HepG2 (cell line): ENCODE measurements at places on chromosomes 1 and 21. TPM values are rescaled to one million over a fixed set of nuclear protein-coding genes. Genes with fewer than 3 reads are reported as not detected.

DNA sequence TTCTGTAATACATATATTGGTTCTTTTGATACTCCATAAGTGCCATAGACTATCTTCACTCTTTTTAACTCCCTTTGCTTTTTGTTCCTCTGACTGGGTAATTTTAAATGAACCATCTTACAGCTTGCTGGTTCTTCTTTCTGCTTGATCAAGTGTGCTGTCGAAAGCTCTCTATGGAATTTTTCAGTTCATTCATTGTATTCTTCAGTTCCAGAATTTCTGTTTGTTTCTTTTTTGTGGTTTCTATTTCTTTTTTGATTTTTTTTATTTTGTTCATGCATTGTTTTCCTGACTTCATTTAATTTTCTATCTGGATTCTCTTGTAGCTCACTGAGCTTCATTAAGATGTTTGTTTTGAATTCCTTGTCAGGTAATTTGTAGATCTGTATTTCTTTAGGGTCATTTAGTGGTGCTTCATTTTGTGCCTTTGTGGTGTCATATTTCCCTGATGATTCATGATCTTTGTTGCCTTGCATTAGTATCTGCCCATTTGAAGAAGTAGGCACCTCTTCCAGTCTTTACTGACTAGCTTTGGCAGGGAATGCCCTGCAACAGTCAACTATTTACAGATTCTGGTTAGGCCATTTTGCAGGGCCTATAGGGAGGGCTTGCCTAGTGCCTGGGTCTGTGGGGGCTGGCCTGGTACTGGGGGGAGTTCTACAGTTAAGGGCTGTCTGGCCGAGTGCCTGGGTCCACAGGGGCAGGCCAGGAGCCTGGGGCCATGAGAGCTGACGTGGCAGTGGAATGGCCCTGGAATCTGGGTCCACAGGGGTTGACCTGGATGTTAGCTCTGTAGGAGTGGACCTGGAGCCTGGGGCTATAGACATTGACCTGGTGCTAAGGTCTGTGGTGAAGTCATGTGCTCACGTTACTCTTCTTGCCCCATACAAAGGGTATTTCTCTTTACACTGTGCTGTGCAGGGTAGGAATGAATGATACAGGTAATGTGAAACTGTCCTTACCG, 89.7 kb downstream of the MAGI3 start:
- no peak overlapping the region for H3K4me3 ChIP-seq
- no peak overlapping the region for H3K27ac ChIP-seq
- no peak for DNase-seq
- peaks cover 18% of the 10 kb centered on the region for H3K4me1 ChIP-seq
- no peaks in the 10 kb centered on the region for H3K27me3 ChIP-seq

- no peak for DNase-seq
- H3K27ac ChIP-seq: no peak overlapping the region
- peak overlapping the region; percentile 94 for H3K4me3 ChIP-seq
- H3K27me3 ChIP-seq: peaks cover 5% of the 10 kb centered on the region; the same call in 2 of the 3 replicates
- peaks cover 25% of the 10 kb centered on the region for H3K4me1 ChIP-seq
These were observed 1.2 kb downstream of the SCNM1 start for GRCh38 chr1:151167116-151167515.

DNA sequence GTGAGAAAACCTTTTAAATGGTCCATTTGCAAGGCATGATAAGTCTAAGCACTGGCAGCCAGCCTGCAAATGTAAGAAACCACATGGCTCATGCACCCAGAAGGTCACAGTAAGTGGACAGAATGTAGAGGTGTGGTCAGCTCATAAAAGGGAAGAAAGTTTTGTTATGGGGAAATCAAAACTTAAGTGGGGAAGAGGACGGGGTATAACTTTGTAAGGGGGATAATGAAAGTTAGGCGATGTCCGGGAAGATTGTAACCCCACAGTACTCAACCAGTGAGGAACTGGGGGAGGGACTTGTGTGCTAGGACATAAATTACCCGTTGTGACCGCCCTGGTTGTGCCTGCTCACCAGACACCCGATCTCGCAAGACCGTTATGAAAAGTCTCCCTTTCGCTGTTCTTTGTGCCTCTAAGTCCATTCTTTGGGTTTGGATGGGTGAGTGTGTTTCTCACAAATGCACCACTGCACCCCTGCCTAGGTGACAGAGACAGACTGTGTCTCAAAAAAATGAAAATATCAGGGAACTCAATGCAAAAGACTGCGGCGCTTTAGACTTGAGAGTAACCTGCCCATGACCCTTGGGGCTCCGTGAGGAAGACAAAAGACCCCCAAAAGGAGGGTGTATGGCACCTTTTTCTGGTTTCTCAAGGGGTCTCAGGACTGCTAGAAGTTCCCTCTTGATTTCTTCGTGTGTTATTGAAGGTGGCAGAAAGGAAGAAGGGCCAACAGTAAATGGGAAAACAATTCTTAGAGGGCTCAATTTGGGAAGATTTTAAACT, 28.6 kb upstream of the ZNF496 start:
- H3K27ac ChIP-seq: no peak overlapping the region
- no peak overlapping the region for H3K4me3 ChIP-seq
- no peak for DNase-seq
- H3K4me1 ChIP-seq: no peaks in the 10 kb centered on the region

DNA sequence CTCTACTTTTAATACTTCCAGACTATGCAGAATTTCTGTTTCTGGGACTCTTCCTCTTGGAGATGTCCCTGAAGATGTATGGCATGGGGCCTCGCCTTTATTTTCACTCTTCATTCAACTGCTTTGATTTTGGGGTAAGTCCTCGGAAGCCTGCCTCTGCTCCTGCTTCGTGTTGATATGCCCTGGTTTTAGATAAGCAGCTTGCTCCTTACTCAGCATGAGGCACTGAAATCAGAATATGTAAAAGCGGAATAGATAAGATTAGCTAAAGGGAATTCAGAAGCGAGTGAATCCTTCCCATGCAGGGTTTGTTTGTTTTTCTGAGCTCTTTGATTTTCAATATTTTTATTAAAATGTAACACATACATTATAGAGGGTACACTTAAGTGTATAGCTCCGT, 234.7 kb downstream of the CACNA1E start:
- DNase-seq: no peak
- H3K4me1 ChIP-seq: no peaks in the 10 kb centered on the region
- no peaks in the 10 kb centered on the region for H3K27me3 ChIP-seq
- H3K4me3 ChIP-seq: no peak overlapping the region

DNA sequence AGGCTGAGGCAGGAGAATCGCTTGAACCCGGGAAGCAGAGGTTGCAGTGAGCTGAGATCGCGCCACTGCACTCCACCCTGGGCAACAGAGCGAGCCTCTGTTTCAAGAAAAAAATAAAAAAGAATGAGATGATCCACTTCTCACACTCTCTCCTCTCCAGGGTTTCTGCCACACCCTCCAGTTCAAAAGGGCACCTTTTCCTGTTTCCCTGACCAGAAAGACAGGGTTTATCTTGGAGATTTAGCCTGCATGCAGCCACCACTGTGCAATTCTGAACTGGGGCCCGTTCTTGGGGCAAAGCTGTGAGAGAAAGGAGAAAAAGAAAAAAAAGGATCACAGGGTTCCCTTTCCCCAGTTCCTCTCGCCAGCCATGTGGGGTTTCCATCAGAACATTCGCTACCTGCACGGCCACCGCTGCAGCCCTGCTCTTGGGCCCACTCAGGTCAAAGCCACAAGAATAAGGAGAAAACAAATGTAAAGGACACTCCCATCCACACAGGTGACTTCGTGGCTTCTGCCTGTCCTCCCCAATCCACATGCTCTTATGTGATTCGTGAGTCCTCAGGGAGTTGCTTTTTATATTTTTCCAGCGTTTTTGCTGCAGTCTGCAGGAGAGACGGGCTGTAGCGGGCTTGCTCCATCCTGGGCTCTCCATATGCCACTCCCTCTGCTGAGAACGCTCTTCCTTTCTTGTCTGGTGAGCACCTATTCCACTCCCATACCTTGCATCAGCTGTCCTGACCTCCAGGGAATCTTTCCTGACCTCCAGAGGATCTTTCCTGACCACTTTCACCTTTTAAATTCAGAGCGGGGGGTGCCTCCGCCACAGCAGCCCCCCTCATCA, 26.4 kb downstream of the GNG4 start:
- H3K27ac ChIP-seq: peak overlapping the region; percentile 69
- peak overlapping the region; percentile 45; the same call in 1 of the 2 replicates for H3K4me3 ChIP-seq

- no peak for DNase-seq
- H3K4me1 ChIP-seq: no peaks in the 10 kb centered on the region
- H3K36me3 ChIP-seq: no peaks in the 10 kb centered on the region
- H3K27ac ChIP-seq: no peak overlapping the region
These were observed 111.9 kb downstream of the GLIS1 start for GRCh38 chr1:53627031-53627430.

DNA sequence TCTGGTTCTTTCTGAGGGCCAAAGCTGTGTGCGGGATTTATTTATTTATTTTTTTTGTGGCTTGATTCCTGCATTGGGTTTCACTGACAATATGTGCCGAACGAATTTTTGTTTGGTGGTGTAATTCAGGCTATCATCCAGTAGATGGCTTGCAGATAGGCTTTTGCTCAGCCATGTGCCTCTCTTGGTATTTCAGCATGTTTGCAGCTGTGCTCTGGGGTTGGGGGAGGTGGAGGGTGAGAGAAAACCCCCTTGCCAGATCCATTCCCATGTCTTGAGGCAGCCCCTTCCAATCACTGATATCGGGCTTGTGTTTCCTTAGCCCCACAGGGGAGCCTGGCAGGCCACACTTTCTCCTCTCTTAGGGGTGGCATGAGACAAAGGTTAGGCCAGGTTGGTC, 302.4 kb downstream of the PTGER3 start:
- H3K4me1 ChIP-seq: no peaks in the 10 kb centered on the region
- H3K27ac ChIP-seq: no peak overlapping the region
- H3K36me3 ChIP-seq: no peaks in the 10 kb centered on the region
- DNase-seq: peak; percentile 14
- no peak overlapping the region for H3K4me3 ChIP-seq

- H3K27me3 ChIP-seq: no peaks in the 10 kb centered on the region
- H3K4me3 ChIP-seq: no peak overlapping the region
- H3K4me1 ChIP-seq: peaks cover 12% of the 10 kb centered on the region
- no peak overlapping the region for H3K27ac ChIP-seq
- no peaks in the 10 kb centered on the region for H3K36me3 ChIP-seq
These were observed 3.0 kb upstream of the MAN1A2 start for GRCh38 chr1:117364240-117364639.

GRCh38 chr1:96002201-96002600, 719.4 kb upstream of the PTBP2 start:
- H3K36me3 ChIP-seq: no peaks in the 10 kb centered on the region
- H3K4me3 ChIP-seq: no peak overlapping the region
- no peak for DNase-seq
- no peaks in the 10 kb centered on the region for H3K27me3 ChIP-seq
- no peaks in the 10 kb centered on the region for H3K4me1 ChIP-seq

DNA sequence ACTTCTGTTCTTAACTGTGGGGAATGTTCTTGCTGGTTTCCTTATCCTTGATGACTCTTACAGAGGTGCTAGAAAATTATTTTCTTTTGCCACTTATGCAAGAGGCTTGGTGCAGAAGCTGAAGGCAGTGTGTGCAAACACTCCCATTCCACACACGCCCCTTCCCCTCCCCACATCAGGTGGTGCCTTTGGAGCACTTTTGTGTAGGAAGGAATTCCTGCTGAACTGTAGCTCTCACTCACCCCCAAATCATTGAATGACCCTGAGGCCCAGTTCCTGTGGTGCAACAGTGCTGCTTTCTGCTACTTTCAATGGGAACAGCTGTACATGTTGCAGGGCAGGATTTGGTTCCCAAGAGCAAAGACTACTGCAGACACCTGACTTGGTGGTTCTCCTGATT, 101.8 kb downstream of the CD247 start:
- H3K4me3 ChIP-seq: no peak overlapping the region
- no peaks in the 10 kb centered on the region for H3K4me1 ChIP-seq
- no peak overlapping the region for H3K27ac ChIP-seq
- no peak for DNase-seq
- H3K36me3 ChIP-seq: peaks cover 4% of the 10 kb centered on the region

DNA sequence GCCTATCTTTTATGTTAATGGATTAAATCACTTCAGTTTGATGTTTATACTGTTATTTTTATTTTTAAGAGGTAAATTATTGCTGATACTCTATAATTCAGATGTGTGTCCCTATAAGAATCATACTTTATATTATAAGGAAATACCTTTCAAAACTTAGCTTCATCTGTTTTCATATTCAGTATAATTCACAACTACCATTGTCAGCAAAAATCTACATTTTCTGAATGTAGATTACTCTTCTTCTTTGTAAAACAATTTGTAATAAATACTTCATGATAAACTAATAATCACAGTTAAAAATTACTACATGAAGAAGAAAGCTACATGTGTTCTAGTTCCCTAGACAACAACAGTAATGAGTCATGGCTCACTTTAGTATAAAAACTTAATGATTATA, 115.4 kb upstream of the SERTAD4 start:
- H3K27ac ChIP-seq: no peak overlapping the region
- DNase-seq: no peak
- H3K4me3 ChIP-seq: no peak overlapping the region
- H3K4me1 ChIP-seq: no peaks in the 10 kb centered on the region
- no peaks in the 10 kb centered on the region for H3K36me3 ChIP-seq

GRCh38 chr1:193322211-193322610, 135.8 kb upstream of the B3GALT2 start:
- H3K27ac ChIP-seq: no peak overlapping the region
- H3K4me3 ChIP-seq: no peak overlapping the region

DNA sequence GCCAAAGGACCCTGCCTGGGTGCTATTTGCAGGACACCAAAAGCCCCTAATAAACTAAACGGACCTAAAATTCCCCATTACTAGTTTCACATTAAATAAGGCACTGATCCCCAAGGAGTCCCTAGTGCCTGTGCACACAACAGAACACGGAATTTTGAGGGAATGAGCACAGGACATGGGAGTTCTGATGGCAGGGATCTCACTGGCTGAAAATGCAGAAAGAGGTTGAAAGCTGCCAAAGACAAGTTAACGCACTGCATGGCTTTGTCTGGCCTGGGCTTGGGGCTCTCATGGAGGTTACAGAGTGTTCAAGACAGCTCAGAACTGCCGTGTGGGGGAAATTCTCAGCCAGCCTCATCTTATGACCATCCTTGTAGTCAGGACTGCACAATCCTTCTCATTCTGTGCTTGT, 15.6 kb upstream of the ATP1B1 start:
- DNase-seq: no peak
- H3K4me1 ChIP-seq: peaks cover 43% of the 10 kb centered on the region
- H3K4me3 ChIP-seq: no peak overlapping the region
- H3K36me3 ChIP-seq: no peaks in the 10 kb centered on the region
- no peak overlapping the region for H3K27ac ChIP-seq
- H3K27me3 ChIP-seq: no peaks in the 10 kb centered on the region

- DNase-seq: no peak
- H3K36me3 ChIP-seq: peaks cover 10% of the 10 kb centered on the region
- H3K4me1 ChIP-seq: peaks cover 52% of the 10 kb centered on the region
- H3K27ac ChIP-seq: no peak overlapping the region
- no peaks in the 10 kb centered on the region for H3K27me3 ChIP-seq
- no peak overlapping the region for H3K4me3 ChIP-seq
These were observed 4.0 kb upstream of the MRPL24 start for GRCh38 chr1:156744786-156745419.

DNA sequence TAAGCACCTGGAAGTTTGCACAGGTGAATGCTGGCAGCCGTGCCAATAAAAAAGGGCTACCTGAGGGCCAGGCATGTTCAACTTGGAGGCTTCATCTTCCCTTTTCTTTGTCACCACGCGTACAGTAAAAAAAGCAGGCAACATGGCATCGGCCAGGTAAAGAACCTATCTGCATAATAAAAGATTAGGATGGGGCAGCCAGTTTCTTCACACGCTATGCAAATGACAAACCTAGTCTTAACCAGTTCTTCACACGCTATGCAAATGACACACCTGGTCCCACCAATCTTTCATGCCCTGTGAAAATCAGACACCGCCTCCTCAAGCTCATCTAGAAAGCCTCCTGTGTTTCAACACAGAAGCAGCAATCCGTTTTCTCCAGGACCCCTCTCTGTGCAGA, 413.4 kb downstream of the HLX start:
- no peak overlapping the region for H3K4me3 ChIP-seq
- H3K4me1 ChIP-seq: no peaks in the 10 kb centered on the region
- H3K36me3 ChIP-seq: no peaks in the 10 kb centered on the region
- no peaks in the 10 kb centered on the region for H3K27me3 ChIP-seq
- DNase-seq: no peak

Gene ATAD3B
- total RNA-seq: 21.1 and 31.1 TPM in 2 replicates

Gene CNTN2
- total RNA-seq: not detected in 2 replicates

Gene SPATA17
- total RNA-seq: 1.6 and 1.7 TPM in 2 replicates
